AG08395 (cell line): ENCODE measurements at places on chromosomes 11 and 22.

DNA sequence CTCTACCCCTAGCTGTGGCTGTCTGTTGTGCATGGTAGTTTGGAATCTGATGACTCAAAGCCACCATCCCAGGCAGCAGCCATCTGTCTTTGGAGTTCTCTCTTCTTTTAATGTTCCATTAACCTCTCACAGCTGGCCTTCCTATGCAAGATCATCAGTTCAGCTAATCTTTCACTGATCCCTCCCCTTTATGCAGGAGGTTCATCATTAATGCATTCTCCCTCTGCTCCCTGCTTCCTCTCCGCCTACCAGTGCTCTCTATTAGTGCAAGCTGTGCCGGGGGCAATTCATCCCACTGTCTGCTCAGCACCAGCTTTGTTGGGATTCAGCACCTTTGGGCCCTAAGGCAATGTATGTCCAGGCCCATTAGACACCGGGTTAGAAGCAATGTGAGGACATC, 413.0 kb upstream of the LRRC4C start:
- DNase-seq: no peak

- peak; percentile 38 for DNase-seq
These were observed 892 bp downstream of the GDPD5 start for GRCh38 chr11:75524665-75525432.

DNA sequence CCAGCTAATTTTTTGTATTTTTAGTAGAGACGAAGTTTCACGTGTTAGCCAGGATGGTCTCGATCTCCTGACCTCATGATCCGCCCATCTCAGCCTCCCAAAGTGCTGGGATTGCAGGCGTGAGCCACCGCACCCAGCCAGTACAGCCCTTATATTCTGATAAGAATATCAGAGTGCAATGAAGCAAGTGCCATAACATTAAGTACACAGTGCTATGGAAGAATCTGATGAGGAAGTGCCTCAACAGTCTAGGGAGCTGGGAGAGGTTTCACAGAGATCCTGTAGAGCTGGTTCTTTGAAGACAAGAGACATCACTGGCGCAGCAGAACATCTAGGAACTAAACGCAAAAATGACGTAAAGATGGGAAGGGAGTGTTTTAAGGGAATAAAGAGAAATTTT, 2.1 kb downstream of the RTCB start:
- no peak for DNase-seq

DNA sequence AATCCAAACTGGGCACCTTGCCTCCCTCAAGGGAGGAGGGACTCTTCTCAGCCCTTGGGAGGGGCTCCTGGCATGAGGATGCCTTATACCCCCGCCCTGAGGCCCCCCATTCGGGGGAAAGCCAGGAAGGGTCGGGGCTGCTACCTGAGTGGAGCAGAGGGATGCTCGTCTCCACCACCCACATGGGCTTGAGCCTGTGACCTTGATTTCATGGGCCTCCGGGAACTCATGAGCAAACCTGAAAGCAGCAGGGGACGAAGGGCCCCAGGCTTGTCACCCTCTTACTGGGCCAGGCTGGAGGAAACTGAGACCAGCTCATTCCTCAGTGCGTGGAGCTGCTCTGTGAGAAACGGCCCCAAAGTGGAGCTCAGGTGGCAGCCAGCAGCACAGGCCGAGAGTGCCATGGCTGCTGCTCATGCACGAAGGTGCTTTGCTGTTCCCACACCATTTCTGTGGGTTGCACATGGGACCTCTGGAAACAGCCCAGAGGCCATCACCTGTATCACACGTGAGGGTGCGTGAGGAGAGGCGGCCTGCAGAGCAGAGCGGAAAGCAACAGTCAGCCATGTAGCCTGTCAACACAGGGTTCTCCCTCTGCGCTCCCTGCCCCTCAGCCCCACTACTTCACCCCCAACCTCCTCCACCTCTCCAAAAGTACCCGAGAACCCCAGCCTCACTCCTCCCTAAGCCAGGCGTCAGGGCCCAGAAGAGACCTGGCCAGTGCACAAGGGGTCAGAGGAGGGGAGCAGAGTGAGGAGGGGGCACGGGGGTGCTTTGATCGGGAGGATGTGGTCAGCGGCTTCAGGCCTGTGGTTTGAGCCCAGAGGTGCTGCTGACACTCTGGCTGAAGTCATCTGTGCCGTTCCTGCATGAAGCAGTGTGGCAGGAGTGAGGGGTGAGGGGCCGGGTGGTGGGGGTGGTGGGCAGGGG, 14.1 kb upstream of the IL2RB start:
- DNase-seq: no peak

- no peak for DNase-seq
These were observed 44.0 kb downstream of the PISD start for GRCh38 chr22:31618057-31618456.

GRCh38 chr11:62208785-62209144, 292 bp downstream of the SCGB2A1 start:
- DNase-seq: no peak

DNA sequence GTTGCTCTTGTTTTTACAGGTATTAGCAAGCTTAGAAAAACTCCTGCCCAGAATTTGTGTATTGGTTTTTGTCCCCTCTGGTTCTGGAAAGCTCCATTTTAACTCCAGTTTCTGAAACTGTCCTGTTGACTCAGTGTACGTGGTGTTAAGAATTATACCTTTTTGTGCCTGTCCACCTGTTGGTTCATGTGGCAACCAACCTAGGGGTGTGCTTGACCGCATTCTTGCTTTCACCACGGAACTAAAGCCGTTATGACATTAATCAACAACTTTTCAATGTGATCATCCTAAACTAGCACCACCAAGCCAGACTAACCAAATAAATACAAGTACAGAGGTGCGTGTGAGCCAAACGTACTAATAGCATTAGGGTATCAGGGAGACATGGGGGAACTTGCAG, 56.0 kb upstream of the PTH start:
- DNase-seq: no peak

GRCh38 chr11:66077927-66078326, 7.9 kb downstream of the PACS1 start:
- DNase-seq: no peak

GRCh38 chr22:19916006-19916405, 25.6 kb upstream of the COMT start:
- no peak for DNase-seq

- no peak for DNase-seq
These were observed 82.5 kb downstream of the ZNF280B start for GRCh38 chr22:22425783-22426624.

GRCh38 chr22:27681037-27681436, 120.5 kb downstream of the MN1 start:
- DNase-seq: no peak

DNA sequence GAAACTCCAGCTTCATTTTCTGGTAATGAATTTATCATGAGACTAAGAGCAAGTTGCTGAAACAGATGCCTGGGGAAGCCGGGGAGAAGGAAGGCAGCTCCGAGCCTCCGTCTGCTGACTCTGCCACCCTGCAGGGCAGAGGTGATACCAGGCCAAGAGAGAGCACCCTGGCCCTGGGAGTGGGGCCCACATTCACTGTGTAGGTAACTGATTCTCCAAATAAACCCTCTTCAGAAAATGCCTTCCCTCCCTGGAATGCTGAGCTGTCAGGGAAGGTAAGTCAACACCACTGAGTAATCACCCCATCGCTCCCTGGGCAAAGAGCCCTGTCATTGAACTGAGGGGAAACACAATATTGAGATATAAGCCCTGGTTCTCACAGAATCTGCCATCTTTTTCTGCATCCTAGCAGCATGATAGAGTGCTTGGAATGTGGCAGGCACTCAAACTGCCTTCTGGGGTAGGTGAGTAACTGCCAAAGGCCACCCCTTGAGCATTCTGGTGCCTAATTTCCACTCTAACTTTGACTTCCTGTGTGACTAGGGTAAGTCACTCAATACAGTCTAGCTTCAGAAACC, 147.6 kb downstream of the SPATA19 start:
- DNase-seq: no peak

GRCh38 chr11:47800759-47801158, 33.6 kb upstream of the FNBP4 start:
- no peak for DNase-seq

- DNase-seq: no peak
These were observed 105.5 kb downstream of the NXPE2 start for GRCh38 chr11:114783805-114784204.

GRCh38 chr11:83456075-83456474, 169.9 kb upstream of the CCDC90B start:
- DNase-seq: no peak

GRCh38 chr11:15341587-15341986, 226.9 kb downstream of the INSC start:
- no peak for DNase-seq

DNA sequence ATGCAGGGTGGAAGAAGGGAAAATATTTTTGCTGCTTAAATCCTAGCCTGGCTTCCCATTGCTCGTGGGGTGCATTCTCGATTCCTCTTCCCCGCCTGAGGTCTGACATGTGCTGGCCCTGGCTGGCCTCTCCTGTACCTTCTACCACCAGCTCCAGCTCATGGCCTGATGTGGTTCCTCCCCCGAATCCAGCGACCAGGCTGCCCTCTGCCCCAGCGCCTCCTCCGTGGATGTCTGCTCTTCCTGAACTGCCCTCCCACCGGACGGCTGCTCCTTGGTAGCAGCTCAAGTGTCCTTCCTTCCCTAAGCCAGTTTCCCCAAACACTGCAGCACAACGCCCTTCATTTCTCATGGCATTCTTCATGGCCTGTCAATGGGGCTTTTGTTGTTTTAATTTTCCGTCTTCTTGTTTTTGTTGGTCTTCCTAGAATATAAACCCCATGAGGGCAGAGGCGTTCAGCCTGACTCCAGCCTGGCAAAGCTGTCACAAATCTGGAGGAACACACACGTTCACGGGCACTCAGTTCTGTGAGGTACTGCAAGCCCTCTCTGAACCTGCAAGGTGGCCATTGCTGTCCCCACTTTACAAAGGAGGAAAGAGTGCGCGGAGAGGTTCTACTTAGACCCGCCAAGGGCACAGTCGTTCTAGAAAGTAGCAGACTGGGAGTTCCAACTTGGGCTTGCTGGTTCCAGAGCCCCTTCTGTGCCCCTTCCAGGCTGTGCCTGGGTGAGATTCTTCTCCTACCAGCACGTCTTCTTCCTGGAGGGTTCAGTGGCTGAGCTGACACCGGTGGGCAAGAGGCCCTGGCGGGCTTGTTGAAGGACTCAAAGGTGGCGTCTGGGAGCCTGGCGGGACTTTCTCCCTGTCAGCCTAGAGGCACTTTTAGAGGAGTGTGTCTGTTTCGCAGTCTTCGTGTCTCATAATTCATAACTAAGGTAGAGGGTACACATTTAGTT, 953 bp upstream of the LRP5 start:
- no peak for DNase-seq

- DNase-seq: no peak
These were observed 138.1 kb upstream of the ANO3 start for GRCh38 chr11:26193694-26194365.

DNA sequence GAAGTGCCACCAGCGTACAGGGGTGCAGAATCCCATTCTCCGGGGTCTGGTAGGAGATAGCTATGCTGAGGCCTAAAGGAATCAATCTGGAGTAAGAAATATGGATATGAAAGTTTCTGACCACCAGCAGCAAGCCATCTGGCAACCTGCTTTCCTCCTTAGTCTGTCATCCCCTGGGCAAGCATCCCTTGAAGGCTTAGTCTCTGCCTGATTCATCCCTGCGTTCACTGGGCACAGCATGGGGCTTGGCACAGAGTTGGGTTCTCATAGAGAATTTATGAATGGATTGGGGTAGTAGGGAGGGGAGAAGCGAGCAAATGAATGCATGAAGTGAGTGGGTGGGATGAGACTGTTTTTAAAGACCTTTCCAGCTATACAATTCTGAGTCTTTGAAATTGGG, 85.8 kb upstream of the NARS2 start:
- no peak for DNase-seq

GRCh38 chr11:35483131-35483820, 42.1 kb downstream of the PAMR1 start:
- peak; percentile 45 for DNase-seq

DNA sequence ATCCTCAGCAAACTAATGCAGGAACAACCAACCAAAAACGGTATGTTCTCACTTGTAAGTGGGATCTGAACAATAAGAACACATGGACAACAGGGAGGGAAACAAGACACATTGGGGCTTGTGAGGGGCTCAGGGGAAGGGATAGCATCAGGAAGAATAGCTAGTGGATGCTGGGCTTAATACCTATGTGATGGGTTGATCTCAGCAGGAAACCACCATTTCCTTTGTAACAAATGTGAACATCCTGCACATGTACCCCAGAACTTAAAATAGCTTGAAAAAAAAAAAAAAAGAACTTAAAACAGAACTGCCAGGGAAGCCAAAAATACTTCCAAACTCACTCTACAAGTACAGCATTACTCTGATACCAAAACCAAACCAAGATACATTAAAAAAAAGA, 33.8 kb downstream of the CASP4 start:
- no peak for DNase-seq

DNA sequence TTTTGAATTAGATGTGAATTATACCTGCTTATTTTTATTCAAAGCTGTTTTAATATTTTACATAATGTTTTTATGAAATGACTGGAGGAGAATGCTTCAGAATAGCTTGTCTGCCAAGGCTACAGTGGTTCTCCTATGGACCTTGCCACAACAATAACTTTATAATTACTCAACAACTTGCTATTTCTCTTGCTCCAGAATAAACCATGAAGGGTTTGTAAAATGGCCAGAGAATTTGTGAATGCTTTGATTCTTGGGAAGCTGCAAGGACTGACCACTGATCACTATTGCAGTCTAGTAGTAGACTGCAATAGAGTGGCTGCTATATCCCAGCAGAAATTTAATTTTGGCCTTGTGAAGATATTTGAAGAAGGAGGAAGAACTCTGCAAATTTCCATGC, 199.7 kb downstream of the FAT3 start:
- peak; percentile 28 for DNase-seq

DNA sequence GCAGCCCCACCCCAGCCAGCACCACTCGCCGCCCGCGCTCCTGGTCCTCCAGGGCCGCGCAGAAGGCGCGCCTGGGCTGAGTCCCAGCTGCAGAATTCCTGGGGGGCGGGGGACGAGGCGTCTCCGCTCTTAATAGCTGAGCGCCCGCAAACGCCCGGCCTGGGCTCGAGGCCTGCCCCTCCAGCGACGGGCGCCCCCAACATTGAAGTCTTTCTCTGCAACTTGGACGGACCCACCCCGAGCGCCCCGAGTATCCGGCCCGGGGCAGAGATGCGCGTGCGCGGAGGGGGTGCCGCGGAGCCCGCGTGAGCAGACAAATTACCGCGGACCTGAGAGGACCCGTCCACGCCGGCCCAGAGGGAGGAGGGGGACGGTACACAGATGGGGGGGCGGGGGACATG, 6.7 kb upstream of the SYT7 start:
- DNase-seq: peak; percentile 68
